ENCODE measurements at places on chromosomes 11 and 22.
A peak's percentile ranks its signal among the peaks of the same experiment; 100 is the strongest.

DNA sequence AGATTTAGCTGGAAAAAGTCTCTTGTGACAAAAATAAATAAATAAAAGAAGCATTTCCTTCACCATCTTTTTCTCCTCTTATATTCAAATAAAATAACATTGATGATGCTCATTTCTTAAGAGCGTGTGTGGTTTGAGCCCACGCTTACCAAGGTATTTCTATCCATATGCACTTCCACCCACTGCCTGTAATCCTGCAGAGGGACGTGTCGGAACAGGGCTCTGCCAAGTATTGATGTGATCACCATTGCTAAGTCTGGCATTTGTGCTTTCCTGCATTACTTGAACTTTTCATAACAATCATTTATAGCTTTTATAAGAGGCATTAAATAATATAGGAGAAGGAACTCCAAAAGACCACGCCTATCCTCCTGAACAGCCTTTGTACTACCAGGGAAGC lies 107.6 kb downstream of the SHANK2 start:
- DNase-seq: no peak

GRCh38 chr22:19143212-19143611 lies 1.2 kb downstream of the ESS2 start:
- DNase-seq: no peak

- DNase-seq: no peak
Measured at GRCh38 chr11:76667856-76668255, 2.7 kb downstream of the LRRC32 start.

GRCh38 chr11:36492724-36493304 lies 17.3 kb downstream of the TRAF6 start:
- peak; percentile 48 for DNase-seq

- DNase-seq: no peak
Measured at GRCh38 chr11:132535830-132536229, 996.5 kb downstream of the OPCML start.

DNA sequence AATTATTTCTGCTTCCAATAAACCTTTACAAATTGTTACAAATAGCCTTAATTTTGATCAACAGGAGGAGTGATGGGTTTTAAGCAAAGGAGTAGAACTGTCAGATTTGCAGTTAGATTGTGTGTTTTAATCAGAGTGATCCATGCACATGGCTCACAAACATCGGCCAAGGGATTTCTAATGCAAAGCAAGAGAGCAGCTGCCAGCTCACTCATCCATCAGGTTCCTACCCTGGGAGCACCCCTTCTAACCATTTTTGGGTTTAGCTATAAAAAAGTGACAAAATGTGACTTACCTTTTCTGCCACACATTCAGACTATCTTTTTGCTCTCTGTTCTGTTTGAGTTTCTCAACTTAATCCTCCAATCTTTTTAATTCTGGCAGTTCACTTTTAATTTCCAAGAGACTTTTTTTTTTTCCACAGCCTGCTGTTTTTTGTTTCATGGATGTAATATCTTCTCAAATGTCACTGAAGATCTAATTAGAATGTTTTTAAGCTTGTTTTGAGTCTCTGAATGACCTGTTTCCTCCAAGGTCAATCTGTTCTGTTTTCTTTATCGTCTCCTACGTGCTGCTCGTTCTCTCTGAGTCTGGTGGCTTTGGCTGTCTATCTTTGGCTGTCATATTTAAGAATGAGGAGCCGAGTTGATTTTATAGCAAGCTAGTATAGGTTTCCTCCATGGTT lies 6.0 kb downstream of the IZUMO1R start:
- DNase-seq: no peak

- DNase-seq: no peak
Measured at GRCh38 chr22:26494506-26494905, 10.8 kb downstream of the SRRD start.

- peak; percentile 71 for DNase-seq
Measured at GRCh38 chr11:72238040-72238450, 5.9 kb downstream of the PHOX2A start.

- peak; percentile 80 for DNase-seq
Measured at GRCh38 chr11:2533587-2534133, 88.9 kb downstream of the KCNQ1 start.

DNA sequence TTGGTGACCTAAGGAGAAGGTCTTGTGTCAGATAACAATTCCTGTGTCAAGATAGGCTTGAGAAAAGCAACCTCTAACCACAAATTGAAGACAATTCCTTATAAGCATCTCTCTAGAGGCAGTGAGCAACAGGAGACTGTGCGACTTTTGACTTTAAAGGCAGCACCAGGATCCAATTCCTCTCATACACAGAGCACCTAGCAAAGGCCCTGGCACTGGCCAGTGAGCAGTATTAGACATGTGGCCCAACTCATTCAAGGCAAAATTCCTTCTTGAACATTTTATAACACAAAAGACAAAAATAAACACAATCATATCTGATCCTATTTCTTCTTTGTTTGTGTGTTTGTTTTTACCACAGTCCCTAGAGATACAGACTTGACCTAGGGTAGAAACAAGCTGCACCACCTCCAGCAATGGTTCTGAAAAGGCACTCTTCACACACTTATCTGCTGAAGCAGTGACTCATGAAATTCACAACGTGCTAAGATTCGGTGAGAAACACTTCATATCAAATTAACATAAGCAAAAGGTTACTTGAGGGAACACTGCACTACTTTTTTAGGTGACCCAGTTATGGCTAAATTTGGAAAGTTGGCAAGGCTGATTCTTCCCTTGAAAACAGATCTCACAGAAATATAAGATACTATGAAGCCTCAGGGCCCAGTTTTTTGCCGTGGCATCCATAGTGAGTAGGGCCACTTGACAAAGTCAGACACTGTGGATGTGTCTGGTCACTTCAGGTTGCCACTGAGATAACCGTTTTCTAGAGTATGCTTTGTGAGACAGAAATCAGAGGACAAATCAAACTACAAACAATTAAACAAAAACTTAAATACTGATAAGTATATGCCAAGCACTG lies 1018.9 kb downstream of the DLG2 start:
- DNase-seq: no peak

GRCh38 chr22:39185601-39186012 lies 33.1 kb upstream of the CBX7 start:
- DNase-seq: no peak

DNA sequence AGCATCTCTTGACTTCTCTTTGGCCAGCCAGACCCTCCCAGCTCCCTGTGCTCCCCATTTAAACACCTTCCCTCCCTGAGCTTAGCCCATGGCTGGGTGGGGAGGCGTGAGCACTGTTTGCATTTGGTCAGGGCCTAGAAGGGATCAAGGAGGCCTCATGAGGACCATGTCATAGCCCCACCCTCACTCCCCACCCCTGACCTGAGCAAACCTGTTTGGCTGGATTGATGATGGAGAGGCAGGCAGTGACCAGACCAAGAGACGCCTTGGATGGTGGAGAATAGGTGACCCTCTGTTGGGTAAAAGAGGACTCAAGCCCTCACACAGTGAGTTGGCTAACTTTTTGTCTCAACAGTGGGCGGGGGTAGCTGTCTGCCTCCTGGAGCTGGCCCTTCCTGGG lies 49.9 kb downstream of the ST3GAL4 start:
- DNase-seq: no peak

DNA sequence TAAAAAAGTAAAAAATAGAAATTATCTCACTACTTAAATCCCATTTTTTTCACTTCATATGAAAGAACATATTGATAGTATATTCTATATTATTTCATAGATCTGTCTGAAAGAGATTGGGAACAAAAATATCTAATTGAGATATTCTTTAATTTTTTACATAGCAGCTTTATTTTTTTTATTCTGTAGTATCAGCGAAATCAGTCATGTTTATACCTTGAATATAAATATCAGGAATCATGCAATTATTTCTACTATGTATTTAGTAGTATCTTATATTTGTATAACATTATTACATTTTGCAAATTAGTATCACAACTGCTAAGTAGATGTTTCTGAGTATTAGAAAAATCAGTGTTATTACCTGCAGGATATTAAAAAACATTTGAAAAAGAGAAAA lies 20.4 kb downstream of the C11orf54 start:
- no peak for DNase-seq

DNA sequence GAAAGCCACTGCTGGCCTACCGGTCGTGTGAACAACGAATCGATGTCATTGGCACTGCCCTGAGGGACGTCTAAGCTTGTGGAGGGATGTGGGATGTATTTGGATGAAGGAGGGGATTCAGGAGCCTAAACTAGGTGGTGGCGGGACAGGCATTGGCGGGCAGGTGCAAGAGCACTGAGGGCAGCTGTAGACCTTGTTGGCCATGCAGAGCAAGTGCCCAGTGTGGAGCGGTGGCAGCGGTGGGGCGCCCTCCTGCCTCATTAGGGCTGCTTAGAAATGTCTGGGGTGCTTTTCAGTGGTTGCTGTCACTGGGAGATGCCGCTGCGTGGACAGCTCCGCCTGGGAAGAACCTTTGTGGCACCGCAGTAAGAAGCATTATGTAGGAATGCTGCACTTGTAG lies 220.2 kb downstream of the TBC1D22A start:
- no peak for DNase-seq

GRCh38 chr11:93054881-93055280 lies 85.4 kb downstream of the MTNR1B start:
- no peak for DNase-seq

DNA sequence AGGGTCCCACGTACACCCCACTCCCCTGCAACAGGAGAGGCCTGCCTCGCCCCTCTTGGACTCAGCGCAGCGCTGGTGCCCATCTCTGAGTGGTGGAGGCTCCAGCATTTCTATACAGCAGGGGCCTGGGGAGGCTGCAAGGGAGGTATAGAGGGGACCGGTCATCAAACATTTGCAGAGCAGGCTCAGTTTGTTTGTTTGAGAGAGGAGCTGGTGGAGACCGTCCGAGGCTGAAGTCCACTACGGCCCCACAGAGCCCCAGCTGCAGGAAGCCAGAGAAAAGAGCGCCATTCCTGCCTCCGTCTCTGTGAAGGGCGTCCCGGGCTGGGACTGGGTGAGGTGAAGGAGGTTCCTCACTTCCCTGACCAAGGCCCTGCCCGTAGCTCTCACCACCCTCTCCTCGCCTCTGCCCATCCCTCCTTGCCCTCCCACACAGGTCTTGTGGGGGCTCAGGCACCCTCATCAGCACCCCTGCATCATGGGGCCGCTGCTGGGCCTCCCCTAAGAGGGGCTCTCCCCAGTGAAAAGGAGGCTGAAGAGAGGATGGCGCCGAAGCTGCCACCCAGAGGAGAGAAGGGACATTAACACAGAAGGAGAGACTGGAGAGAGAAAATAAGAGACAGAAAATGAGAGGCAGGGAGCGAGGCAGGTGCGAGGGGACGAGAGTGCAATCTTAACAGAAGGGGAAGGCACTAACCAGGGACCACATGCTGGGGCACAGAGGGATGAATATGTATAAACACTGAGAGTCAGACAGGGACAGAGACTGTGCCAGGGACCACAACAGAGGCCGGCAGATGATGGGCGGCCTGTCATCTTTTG lies 24.5 kb downstream of the RPUSD4 start:
- DNase-seq: no peak

DNA sequence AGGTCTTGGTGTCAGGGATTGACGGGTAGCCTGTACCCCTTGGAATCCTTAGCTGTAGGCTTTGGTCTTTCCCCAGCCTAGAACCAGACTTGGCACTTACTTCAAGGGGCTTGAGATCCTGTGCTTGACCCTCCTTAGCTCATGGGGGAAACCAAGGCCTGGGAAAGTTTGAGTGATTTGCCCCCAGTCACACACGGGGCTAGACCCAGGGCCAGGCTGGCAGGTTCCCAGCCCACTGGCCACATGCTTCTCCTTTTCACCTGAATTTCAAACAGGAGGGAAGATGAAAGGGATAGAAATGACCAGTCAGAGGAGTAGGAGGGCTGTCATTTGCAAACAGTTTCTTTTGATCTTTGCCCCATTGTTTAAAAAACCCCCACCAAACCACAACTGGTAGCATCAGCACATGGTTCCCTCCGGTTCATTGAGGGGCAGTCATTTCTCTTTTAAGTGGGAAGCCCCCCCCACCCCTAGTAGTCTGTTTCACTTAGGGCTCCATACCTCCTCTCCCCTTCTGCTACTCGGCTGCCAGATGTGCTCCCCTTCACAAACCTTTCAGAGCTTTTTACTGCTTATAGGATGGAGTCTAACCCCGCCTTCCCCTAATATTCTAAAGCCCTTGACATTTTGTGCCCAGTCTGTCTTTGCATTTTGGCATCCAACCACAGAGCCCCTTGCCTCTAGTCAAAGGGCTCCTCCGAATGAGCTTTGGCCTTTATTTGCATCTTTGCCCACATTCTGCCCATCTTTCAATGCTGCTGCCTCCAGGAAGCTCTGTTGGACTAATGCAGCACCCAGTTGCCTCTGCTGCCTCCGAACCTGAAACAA lies 37.6 kb downstream of the ZNRF3 start:
- DNase-seq: no peak

DNA sequence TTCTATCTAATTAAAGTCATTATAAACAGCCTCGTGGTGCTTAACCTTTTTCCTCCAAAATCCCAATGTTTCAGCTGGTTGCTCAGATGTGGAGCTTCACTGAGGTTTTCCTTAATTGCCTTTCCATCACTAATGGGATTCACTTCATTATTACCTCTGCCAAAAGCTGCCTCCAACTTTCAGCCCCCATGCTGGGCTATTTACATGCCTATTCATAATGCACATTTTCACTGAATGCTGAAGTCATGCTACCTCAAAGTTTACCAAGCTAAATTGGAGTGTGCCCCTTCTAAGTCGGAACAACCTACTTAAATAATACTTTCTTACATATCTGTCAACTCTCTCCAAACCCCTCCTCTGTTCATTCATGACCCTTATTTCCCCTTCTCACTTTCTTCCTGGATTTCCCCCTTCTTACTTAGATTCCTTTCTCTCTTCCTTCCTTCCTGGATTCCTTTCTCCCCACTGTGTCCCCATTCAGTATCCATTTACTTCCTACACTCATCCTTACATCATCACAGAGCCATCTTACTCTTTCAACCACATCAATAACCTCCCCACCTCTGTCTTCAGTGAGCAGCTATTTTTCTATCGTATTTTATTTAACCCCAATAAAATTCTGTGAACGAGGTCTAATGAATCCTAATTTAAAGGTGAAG lies 887.3 kb upstream of the TENM4 start:
- peak; percentile 14 for DNase-seq

- DNase-seq: no peak
Measured at GRCh38 chr22:31532060-31532459, 35.7 kb downstream of the SFI1 start.

DNA sequence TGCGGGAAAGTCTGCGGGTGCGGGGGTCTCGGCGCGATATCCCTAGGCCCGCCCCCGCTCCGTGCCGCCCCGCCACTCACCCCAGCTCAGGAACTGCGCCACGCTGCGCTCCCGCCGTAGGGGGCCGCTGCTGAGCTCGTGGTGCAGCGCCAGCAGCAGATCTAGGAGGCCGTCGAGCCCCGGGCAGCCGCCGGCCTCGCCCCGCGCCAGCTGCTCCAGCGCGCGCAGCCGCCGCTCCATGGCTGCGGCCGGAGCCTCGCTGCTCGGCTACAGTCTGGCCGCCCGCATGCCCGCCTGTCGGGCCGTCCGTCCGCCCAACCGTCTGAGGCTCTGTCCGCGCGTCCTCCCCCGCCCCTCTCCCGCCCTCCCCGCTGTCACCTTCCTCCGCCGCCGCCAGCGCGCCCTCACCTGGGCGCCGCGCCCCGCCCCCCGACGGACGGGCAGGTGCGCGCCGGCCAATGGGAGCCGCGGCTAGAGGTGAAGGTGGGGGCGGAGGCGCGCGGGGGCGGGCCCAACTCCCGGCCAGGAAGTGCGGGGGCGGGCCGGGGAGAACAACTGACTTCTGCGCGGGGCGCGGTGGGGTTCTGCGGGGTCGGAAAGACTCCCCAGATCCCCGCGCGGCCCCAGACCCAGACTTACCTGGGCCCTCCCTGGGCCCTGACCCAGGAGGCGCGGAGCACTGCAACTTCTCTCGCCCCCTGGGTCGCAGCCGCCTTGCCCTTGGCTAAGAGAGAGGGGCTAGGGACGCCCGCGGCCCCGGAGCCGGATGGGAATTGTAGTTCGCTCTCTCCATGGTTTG lies at the start of gene CDC42BPG:
TSS of gene CDC42BPG (minus strand) at position 324 of the 799 bp plus-strand sequence. CDS start at position 240, 84 bp downstream.
- no peak for DNase-seq

GRCh38 chr11:61171907-61172306 lies 10.7 kb upstream of the VPS37C start:
- no peak for DNase-seq
